ENCODE measurements at places on chromosomes 2 and 18.
A peak's percentile ranks its signal among the peaks of the same experiment; 100 is the strongest.

DNA sequence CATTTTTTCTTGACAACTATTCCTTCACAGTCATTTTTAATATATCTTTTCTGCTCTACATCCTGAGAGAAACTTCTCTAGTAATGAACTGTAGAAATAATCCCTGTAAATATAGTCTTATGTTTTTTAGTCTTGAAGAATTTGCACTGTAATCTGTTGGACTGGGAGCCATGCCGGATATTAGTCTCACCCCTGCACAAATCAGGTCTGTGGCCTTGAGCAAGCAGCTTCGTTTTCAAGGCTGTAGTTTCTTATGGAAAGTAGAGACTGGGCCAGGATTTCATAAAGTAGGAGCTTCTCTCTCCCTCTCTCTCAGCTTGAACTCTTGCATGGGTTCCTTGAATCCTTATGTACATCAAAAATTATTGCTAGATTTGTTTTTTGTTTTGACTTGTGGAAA, 8.7 kb downstream of the FARP2 start:
- no peak for DNase-seq

GRCh38 chr2:122100756-122101155, 345.3 kb downstream of the TSN start:
- no peak for DNase-seq

DNA sequence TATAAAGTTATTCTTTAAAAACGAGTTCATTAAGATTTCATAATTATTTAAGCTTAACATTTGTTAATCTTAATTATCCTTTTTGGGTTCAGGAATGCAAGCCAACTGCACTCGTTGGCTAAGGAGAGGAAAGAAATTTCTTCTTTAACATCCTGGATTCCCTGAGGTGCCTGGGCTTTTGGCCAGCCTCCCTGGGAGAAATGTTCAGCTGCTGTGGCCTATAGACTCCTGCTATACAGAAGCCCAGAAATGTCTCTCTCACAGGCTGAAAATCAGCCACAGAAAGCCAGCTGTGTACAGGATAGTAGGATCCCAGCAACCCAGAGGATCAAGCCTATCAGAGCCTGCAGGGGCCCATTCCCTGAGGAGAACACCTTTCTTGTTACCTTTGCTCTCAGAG, 430.3 kb downstream of the XIRP2 start:
- no peak for DNase-seq

DNA sequence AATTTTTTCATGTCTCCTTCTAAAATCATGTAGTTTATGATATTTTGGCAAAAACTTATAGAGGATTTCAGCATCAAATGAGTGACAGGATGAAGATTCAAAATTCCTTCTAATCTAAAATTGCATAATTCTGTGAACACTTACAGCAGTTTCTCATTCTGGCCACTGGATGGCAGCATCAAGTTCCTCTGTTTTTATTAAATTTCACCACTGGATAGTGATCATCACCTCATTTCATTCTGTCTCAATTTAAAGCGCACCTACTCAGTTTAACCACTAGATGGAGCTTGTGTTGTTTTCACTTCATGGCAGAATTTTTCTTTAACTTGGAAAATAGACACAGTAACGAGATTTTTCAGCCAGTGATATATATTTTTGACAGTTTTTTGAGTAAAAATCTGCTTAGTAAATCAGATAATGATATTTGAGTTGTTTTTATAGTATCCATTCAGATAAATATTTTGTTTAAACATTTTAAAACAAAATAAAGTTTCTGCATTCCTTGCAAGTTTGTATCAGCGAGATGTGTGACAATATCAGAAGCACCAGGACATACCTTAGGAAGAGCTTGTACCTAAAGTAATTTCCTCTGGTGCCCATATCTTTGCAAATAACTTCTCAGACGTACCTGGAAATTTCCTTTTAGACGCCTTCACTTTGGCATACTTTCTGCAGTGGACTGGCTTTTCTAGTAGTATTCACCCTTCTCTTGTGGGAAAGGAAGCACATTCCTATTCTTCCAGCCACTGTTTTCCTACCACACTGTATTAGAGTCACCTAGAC, 94.7 kb upstream of the ARHGAP15 start:
- DNase-seq = peak; percentile 78

GRCh38 chr2:3142210-3142609, 235.4 kb downstream of the EIPR1 start:
- DNase-seq = no peak

GRCh38 chr2:78984386-78984785, 41.1 kb upstream of the REG3G start:
- DNase-seq = no peak

GRCh38 chr2:232341061-232341738, 37.4 kb upstream of the ALPP start:
- no peak for DNase-seq

Measured in dermis microvascular lymphatic vessel endothelial cell (primary cell).